ENCODE measurements at places on chromosomes 5 and 9.
A peak's percentile ranks its signal among the peaks of the same experiment; 100 is the strongest.

- no peak for DNase-seq
Measured at GRCh38 chr5:172442592-172442991, 11.7 kb downstream of the SH3PXD2B start.

GRCh38 chr9:117682955-117683710 is 21.1 kb upstream of the TLR4 start:
- no peak for DNase-seq

DNA sequence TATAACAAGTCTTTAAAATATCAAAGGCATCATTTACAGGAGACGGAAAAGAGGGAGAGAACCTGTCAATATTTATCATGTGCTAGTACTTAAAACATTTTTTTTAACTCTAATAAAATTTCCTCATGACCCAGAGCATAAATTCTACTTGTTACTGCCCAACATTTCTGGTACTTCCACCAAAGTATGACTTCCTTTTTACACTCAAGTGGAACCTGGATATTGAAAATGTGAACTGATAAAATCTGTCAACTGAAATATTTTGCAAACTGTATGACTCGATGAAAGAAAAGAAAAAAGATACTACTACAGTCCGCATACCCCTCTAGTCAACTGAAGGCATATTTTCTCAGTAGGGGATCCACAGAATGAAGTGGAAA is 37.1 kb downstream of the FAM13B start:
- no peak for DNase-seq

DNA sequence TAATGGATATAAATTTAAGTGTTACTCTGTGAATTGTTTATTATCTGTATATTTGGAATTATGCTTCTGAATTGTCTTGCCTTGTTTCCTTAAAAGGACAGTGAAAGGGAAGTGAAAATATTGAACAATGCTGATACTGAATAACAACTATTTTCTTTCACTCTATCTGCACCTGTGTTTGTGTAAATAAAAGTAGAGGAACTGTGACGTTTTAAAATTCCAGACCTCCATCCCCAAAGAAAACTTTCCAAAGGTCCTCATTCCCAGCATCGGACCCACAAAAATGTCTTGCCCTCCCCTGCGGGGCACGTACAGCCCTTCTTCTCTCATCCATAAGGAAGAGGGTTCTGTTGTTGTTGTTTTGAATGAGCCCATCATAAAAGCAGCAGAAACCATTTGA is 100.0 kb downstream of the NLN start:
- no peak for DNase-seq

DNA sequence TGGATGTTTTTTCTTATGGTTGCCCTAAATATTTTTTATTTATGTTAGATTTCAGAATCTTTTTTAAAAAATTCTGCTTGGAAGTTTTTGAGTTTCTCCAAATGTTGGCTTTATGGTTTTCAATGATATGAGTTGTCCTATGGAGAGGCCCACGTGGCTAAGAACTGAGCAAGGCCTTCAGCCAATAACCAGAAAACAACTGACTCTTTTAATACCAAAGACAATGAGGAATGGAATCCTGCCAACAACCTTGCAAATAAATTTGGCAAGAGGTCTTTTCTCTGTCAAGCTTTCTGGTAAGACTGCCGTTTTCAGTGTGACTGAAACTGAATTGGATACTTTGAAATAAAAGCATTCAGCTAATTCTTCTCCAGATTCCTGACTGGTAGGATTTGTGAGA is 1740.1 kb upstream of the WWC1 start:
- DNase-seq = no peak

DNA sequence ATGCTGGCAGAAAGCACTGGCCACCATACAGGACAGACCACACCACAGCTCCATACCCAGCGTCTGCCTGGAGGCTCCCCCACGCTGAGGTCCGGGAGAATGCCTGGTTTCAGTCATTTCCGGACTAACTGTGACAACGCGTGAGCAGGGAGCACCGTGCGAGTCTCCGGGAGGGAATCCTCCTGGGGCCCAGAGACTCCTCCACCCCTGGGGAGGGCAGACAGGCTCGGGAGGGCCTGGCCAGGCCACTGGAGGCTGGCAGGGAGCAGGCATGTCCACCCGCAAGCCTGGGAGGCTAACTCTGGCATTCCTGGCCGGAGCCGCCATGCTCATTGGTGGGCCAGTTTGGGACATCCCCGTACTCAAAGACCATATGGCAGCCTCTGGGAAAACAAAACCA is 6.5 kb downstream of the BRD3OS start:
- no peak for DNase-seq

- DNase-seq = no peak
Measured at GRCh38 chr9:5736563-5737346, 96.2 kb downstream of the ERMP1 start.

DNA sequence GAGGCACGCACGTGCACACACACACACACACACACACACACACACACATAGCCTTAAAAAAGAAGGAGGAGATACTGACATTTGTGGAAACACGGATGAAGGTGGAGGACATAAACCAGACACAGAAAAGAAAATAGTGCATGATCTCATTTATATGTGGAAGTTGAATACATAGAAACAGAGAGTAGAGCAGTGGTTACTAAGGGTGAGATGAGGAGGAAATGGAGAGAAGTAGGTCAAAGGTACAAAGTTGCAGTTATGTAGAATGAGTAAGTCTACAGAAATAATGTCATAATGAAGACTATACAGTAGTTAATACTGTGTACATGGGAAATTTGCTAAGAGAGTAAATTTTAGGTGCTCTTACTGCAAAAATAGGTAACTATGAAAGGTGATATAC is 412.2 kb upstream of the CDH9 start:
- DNase-seq = no peak

- DNase-seq = no peak
Measured at GRCh38 chr5:140011297-140011802, 31.7 kb downstream of the NRG2 start.

DNA sequence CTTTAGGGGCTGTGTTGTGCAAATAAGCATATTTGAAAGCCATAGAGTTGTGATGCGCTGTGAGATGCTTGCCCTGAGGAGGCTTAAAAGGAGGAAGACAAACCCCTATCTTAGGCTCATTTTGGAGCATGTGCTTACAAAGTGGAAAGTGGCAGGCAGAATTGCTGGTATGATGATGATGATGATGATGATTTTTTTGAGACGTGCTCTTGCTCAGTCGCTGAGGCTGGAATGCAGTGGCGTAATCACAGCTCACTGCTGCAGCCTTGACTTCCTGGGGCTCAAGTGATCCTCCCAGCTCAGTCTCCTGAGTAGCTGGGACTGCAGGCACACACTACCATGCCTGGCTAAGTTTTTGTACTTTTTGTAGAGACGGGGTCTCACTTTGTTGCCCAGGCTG is 1.7 kb downstream of the CNOT8 start:
- peak; percentile 36 for DNase-seq

- no peak for DNase-seq
Measured at GRCh38 chr5:73405691-73406090, 42.9 kb downstream of the FOXD1 start.

- no peak for DNase-seq
Measured at GRCh38 chr9:16526380-16526779, 344.1 kb downstream of the BNC2 start.

DNA sequence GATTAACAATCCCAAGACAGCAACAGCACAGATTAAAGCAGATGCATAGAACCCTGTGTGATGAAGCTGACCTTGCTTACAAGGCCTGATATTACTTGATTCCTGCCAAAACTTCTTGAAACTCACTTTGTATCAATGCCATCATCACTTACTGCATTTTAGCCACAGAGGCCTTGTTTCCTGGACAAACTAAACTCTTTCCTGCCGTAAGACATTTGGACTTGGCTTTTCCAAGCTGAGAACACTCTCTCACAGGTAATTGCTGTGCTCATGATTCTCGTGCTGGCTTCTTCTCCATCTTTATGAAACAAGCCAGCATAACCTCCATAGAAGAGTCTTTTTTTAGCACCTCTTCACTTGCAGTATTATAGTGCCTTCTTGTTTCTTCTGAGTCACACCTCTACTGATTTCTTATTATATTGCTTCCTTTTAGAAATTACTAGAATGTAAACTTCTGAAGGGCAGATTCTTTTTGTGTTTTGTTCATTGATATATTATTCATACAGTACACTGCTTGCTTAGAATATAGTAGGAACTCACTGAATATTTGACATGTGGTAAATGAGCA is 456.5 kb upstream of the ZNF608 start:
- DNase-seq = no peak

DNA sequence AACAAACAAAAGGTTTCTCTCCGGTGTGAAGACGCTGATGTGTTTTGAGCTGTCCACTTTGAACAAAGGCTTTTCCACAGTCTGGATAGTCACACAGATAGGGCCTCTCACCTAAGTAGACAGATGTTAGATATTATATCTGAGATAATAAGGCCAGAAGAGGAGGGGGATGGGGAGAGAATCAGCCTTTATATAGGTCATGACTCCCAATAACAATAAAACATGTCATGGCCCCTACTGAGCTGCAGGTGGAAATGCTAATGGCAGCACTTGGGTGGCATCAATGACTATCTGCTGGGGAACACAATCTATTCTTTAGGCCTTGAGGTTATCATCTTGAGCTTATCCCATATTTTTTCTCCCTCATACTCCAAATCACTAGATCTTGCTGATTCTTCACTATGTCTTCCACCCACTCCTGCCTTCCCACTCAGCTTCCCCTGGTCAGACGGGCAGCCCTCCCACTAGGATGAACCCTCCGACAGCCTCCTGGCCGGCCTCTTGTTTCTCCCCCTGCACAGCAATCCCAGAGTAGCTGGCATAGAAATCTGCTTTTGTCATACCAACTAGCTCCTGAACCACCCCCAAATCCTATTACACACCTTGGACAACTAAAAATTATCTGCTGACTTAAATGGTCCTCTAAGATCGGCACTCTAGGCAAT is 11.5 kb upstream of the SLC35D2 start:
- no peak for DNase-seq

GRCh38 chr5:65059681-65060598 is 291.2 kb downstream of the CWC27 start:
- DNase-seq = no peak

DNA sequence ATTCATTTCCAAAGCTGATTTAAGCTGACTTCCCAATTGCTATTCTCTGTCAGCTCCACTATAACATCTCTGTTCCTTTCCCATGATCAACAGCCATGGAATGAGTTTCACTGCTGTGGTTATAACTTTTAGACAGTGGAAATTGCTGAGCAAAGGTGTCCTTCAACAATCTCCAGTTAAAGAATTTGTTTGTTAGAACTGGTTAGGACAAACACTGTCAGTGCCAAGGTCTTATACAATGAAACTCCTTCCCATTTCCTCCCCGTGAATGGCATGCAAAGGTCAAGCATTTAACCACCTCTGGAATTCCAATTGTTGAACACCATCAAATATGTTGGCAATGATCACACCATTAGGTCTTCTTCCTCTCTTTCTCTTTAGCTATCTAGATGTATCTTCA is 45.7 kb upstream of the GHR start:
- no peak for DNase-seq

GRCh38 chr9:122001491-122002201 is 91.5 kb downstream of the TTLL11 start:
- no peak for DNase-seq

GRCh38 chr5:155050384-155051019 is 36.9 kb downstream of the KIF4B start:
- no peak for DNase-seq

DNA sequence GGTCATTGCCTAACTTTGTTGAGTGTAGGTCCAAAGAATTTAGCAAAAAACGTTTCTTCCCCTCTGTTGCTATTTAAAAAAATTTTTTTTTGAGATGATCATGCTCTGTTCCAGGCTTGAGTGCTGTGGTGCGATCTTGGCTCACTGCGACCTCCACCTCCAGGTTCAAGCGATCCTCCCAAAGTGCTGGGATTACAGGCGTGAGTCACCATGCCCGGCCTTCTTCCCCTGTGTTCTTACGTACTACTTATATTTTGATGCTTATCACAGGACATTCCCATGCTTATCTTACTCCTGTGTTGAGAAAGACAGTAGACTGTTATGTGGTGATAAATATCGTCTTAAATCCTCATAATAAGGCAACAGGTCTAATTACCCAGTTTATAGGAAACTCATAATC is 2.5 kb downstream of the ACER2 start:
- no peak for DNase-seq
